Suprapubic skin (tissue), 4 donors: ENCODE measurements at places on chromosomes 6 and 20. TPM values are rescaled to one million over a fixed set of nuclear protein-coding genes. Genes with fewer than 3 reads are reported as not detected.
A peak's percentile ranks its signal among the peaks of the same experiment; 100 is the strongest.

GRCh38 chr6:130583268-130583667 lies 217.5 kb downstream of the TMEM200A start:
- no peak overlapping the region for H3K27ac ChIP-seq
- H3K27me3 ChIP-seq: no peaks in the 10 kb centered on the region
- H3K36me3 ChIP-seq: no peaks in the 10 kb centered on the region
- no peak for DNase-seq
- no peaks in the 10 kb centered on the region for H3K4me1 ChIP-seq
- no peak overlapping the region for H3K4me3 ChIP-seq

- no peaks in the 10 kb centered on the region for H3K36me3 ChIP-seq
- peaks cover 2% of the 10 kb centered on the region for H3K27me3 ChIP-seq
- H3K4me1 ChIP-seq: peaks cover 57% of the 10 kb centered on the region
- DNase-seq: no peak
- H3K4me3 ChIP-seq: peak overlapping the region; percentile 6
These were observed 2.9 kb downstream of the FKBP1A start for GRCh38 chr20:1389703-1390580.

GRCh38 chr20:57459278-57459677 lies 65.7 kb downstream of the CTCFL start:
- H3K27ac ChIP-seq: no peak overlapping the region
- no peak overlapping the region for H3K4me3 ChIP-seq
- no peaks in the 10 kb centered on the region for H3K36me3 ChIP-seq
- DNase-seq: no peak
- H3K4me1 ChIP-seq: peaks cover 2% of the 10 kb centered on the region
- H3K27me3 ChIP-seq: no peaks in the 10 kb centered on the region

GRCh38 chr6:24963887-24964570 lies 28.3 kb upstream of the RIPOR2 start:
- no peak overlapping the region for H3K4me3 ChIP-seq
- no peak for DNase-seq
- H3K27me3 ChIP-seq: no peaks in the 10 kb centered on the region
- H3K27ac ChIP-seq: no peak overlapping the region
- peaks cover 9% of the 10 kb centered on the region for H3K4me1 ChIP-seq
- no peaks in the 10 kb centered on the region for H3K36me3 ChIP-seq

DNA sequence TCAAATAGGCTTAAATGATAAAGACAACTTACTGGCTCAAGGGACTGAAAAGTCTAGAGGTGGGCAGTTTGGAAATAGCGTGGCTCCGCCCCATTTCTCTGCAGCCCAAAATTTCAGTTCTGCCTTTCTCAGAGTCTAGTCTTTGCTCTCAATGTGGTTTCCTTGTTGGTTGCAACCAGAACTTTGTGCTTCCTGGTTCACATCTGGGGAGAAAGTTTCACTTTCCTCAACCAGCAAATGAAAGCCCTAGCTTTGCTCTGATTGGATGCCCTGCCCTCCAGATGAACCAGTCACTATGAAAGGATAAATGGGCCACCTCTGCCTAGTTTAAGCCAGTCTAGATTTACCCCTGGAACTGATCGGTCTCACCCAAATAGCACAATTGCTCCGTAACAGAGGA lies 14.9 kb downstream of the SYCP2L start:
- no peak overlapping the region for H3K4me3 ChIP-seq
- DNase-seq: no peak

DNA sequence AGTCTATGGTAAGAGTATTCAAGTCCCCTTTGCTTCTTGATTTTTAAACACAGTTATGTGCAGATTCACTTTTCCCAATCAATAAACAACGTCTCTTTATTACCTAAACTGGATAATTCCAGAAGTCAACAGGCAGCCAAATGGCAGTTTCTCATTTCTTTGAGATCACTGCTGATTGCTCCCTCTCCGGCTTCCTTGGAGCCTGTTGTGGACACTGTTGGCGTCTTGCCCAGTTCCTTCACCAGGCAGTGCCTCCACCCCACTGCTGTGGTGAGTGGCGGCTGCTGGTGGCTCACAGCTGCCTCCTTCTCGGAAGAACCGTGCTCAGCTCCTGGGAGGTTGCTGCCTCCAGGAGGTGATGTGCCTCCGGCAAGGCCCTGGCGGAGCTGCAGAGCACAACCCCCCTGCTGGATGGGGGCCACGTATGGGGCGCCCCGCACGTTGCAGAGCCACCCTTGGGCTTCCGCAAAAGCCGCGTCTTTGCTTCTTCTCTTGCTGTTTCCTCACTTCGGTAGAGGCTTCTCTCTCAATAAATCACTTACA lies 105.1 kb upstream of the CNKSR3 start:
- H3K27ac ChIP-seq: no peak overlapping the region
- no peaks in the 10 kb centered on the region for H3K4me1 ChIP-seq
- DNase-seq: no peak
- no peaks in the 10 kb centered on the region for H3K27me3 ChIP-seq

- no peak overlapping the region for H3K27ac ChIP-seq
- no peaks in the 10 kb centered on the region for H3K4me1 ChIP-seq
- DNase-seq: no peak
- H3K27me3 ChIP-seq: no peaks in the 10 kb centered on the region
- no peaks in the 10 kb centered on the region for H3K36me3 ChIP-seq
These were observed 204.7 kb upstream of the SLC35B3 start for GRCh38 chr6:8639928-8640649.

GRCh38 chr6:170289951-170290295 lies 955 bp downstream of the DLL1 start:
- peaks cover 10% of the 10 kb centered on the region for H3K36me3 ChIP-seq
- peak overlapping the region; percentile 76 for H3K4me3 ChIP-seq
- no peak for DNase-seq
- H3K27me3 ChIP-seq: peaks cover 18% of the 10 kb centered on the region
- H3K27ac ChIP-seq: peak overlapping the region; percentile 43

- DNase-seq: no peak
- H3K27ac ChIP-seq: no peak overlapping the region
- H3K36me3 ChIP-seq: no peaks in the 10 kb centered on the region
- H3K4me3 ChIP-seq: no peak overlapping the region
- no peaks in the 10 kb centered on the region for H3K4me1 ChIP-seq
- no peaks in the 10 kb centered on the region for H3K27me3 ChIP-seq
These were observed 279.9 kb downstream of the SLC35F1 start for GRCh38 chr6:118186672-118187567.

DNA sequence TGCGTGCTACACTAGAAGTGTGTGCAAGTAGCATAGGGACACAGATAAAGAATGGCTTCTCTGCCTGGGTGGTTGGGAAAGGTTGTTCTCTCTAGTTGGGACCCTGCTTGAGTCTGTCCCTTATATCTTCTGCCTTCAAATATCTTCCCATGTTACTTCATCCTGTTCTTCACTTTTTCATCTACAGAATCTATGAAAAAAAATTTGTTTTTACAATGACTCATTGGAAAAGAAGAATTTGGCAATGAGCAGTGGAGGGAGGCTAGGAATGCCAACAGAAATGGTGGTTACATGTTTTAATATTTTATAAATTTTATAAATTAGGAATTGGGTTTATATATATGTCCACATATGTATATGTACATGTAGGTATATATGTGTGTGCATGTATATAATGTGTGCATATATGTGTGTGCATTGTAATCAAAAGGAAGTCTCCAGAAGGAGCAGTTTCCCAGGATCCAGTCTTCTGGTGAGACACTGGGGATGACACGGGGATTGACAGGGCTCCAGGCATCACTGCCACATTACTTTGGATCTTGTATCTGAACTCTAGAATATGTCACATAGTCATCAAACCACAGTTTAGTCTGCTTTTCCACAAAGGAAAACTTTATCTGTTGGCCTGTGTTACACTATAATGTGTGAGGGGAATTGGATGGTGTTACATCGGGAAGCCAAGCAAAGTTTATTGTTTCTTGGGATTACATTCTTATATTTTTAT lies 75.3 kb upstream of the RIPOR2 start:
- H3K4me1 ChIP-seq: peaks cover 53% of the 10 kb centered on the region
- no peak for DNase-seq
- H3K27ac ChIP-seq: no peak overlapping the region
- H3K4me3 ChIP-seq: no peak overlapping the region
- no peaks in the 10 kb centered on the region for H3K36me3 ChIP-seq
- H3K27me3 ChIP-seq: no peaks in the 10 kb centered on the region

GRCh38 chr20:43914311-43915210 lies at the start of gene TOX2:
Gene TOX2 (plus strand): TSS chr20:43914852. CDS start chr20:43914892, 40 bp downstream.
- H3K27me3 ChIP-seq: peaks cover 45% of the 10 kb centered on the region
- H3K4me1 ChIP-seq: peaks cover 15% of the 10 kb centered on the region
- H3K4me3 ChIP-seq: peak within 1 kb of the TSS; percentile 52
- H3K27ac ChIP-seq: no peak within 1 kb of the TSS
- no peak for DNase-seq

DNA sequence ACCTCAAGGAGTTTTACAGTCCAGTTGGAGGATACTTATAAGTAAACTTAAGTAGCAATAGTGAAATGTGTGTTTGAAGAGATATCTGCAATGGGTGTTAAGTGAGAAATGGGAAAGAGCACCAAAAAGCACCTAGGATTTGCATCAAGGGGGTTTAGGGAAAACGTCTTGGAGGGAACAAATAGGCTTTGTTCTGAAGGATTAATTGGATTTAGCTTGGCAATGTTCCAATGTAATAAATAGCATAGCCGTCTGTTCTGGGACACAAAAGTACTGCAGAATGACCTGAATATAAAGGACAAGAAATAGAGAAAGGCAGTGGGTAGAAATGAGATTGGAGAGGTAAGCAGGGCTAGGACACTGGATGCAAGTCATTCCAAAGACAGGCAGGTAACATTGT lies 2.8 kb upstream of the MYO6 start:
- H3K27me3 ChIP-seq: no peaks in the 10 kb centered on the region
- H3K36me3 ChIP-seq: no peaks in the 10 kb centered on the region
- no peak overlapping the region for H3K27ac ChIP-seq
- no peak for DNase-seq
- no peak overlapping the region for H3K4me3 ChIP-seq
- H3K4me1 ChIP-seq: peaks cover 23% of the 10 kb centered on the region

DNA sequence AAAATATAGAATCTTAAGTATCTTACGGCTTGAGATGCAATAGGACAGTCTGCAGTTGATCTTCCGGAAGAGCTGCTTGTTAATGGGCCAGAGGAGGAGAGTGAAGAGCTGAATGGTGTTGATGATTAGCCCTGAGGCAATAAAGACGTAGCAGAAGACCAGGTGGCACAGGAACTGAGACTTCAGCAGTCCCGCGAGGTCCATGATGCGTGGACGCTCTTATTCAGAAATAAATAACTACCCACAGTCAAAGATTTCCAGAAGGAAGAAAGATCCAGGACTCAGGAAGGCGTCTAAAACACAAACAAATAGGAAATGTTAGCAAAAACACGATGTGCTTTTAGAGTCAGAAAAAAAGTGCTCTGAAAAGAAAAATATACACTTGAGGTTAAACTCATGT lies 41.9 kb downstream of the AGPAT4 start:
- peaks cover 10% of the 10 kb centered on the region for H3K4me1 ChIP-seq
- H3K27ac ChIP-seq: no peak overlapping the region
- H3K36me3 ChIP-seq: no peaks in the 10 kb centered on the region
- DNase-seq: no peak

GRCh38 chr6:107612762-107613415 lies 123.0 kb downstream of the SOBP start:
- H3K27me3 ChIP-seq: no peaks in the 10 kb centered on the region
- H3K36me3 ChIP-seq: no peaks in the 10 kb centered on the region
- no peak for DNase-seq
- no peaks in the 10 kb centered on the region for H3K4me1 ChIP-seq

- no peak overlapping the region for H3K27ac ChIP-seq
- no peak overlapping the region for H3K4me3 ChIP-seq
- no peaks in the 10 kb centered on the region for H3K36me3 ChIP-seq
- no peaks in the 10 kb centered on the region for H3K4me1 ChIP-seq
- H3K27me3 ChIP-seq: no peaks in the 10 kb centered on the region
These were observed 92.6 kb downstream of the DLL1 start for GRCh38 chr6:170198298-170198697.

DNA sequence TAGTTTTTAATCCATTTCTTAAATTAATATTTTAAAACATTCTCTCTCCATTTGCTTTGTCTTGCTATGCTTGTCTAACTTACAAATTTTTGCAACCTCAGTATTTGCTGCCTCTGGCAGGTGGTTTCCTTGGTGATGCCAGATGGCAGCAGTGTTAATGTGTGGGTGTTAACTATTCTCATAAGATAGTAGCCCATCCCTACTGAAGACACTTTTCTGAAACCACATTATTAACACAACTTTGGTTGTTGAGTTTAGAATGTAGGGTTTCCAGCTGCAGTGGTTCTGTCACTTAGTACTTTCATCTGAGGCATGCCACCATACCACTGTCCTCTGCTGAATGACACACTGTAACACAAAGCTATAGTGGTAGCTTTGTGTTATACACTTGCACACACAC lies 75.1 kb downstream of the MYO6 start:
- no peaks in the 10 kb centered on the region for H3K4me1 ChIP-seq
- H3K4me3 ChIP-seq: no peak overlapping the region
- no peak overlapping the region for H3K27ac ChIP-seq
- no peak for DNase-seq

GRCh38 chr6:131270534-131270933 lies 135.3 kb downstream of the AKAP7 start:
- H3K27me3 ChIP-seq: no peaks in the 10 kb centered on the region
- H3K4me3 ChIP-seq: no peak overlapping the region
- no peak for DNase-seq
- H3K27ac ChIP-seq: no peak overlapping the region

- H3K4me3 ChIP-seq: no peak overlapping the region
- DNase-seq: no peak
- no peaks in the 10 kb centered on the region for H3K36me3 ChIP-seq
These were observed 141.3 kb upstream of the CENPW start for GRCh38 chr6:126198631-126199030.

DNA sequence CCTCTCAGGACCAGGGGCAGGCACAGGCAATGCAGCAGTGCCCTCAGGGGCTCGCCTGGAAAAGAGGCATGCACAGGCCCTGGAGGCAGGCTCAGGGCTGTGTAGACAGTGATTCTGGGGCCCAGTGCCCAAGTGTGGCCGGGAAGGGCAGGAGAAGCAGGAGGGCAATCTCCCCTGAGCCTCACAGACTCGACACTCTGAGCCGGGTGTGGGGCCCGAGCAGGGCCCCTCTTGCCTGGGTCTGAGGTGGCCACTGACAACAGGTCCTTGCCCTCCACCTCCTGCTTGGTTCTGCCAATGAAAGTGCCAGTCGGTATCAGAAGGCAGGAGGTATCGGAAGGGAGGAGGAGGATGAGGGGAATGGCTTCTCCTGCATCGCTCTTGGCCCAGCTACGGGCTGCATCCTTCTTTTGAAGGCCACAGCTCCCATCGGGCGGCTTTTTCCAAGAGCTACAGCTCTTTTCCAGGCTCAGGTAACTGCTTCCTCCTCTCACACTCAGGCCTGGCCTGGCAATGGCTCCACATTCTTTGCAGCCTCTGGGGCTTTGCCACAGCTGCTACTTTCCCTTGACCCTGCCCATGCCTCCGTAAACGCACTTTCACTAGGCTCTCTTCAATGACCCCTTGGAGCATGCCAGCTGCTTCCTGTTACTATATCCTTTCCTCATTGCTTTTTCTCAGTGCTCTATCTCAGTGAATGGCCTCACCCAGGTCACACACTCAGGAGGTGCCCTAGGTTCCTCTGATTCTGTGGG lies 24.5 kb downstream of the GABRR2 start:
- DNase-seq: no peak
- H3K27me3 ChIP-seq: no peaks in the 10 kb centered on the region
- no peak overlapping the region for H3K27ac ChIP-seq
- H3K4me3 ChIP-seq: no peak overlapping the region

GRCh38 chr6:67219346-67219745 lies 1415.7 kb upstream of the ADGRB3 start:
- H3K4me3 ChIP-seq: no peak overlapping the region
- H3K27me3 ChIP-seq: no peaks in the 10 kb centered on the region
- H3K36me3 ChIP-seq: no peaks in the 10 kb centered on the region
- H3K27ac ChIP-seq: no peak overlapping the region
- no peaks in the 10 kb centered on the region for H3K4me1 ChIP-seq

Gene HUS1B
- total RNA-seq: 3.6 TPM

Gene EMILIN3
- 7.5 TPM for total RNA-seq

Gene DPPA5
- not detected for total RNA-seq

Gene PRDM1
- 21.2 TPM for total RNA-seq

Gene MYLIP
- 25.9 TPM for total RNA-seq

Gene PSORS1C1
- total RNA-seq: 15.8 TPM

Gene DSP
- total RNA-seq: 2,090 TPM

Gene EYA4
- 0.10 TPM for total RNA-seq

Gene RGS17
- total RNA-seq: 0.08 TPM
